ENCODE measurements at places on chromosomes 4 and X.

DNA sequence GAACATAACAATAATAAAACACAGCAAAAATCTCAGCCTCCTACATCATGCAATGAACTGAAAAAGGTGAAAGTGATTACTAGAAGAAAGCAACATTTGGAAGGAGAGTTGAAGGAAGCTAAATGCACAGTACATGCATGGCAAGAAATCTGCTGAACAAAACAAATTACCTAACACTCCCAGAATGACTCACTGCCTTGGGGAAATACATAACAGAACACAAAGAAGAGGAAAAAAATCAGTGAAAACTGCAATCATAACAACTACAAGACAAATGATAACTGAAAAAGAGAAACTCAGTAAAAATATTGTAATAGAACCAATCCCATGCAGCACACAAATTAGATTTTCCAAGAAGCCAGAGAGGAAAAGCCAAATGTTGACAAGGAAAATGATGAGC lies 1513.2 kb downstream of the ARAP2 start:
- DNase-seq, result no peak

DNA sequence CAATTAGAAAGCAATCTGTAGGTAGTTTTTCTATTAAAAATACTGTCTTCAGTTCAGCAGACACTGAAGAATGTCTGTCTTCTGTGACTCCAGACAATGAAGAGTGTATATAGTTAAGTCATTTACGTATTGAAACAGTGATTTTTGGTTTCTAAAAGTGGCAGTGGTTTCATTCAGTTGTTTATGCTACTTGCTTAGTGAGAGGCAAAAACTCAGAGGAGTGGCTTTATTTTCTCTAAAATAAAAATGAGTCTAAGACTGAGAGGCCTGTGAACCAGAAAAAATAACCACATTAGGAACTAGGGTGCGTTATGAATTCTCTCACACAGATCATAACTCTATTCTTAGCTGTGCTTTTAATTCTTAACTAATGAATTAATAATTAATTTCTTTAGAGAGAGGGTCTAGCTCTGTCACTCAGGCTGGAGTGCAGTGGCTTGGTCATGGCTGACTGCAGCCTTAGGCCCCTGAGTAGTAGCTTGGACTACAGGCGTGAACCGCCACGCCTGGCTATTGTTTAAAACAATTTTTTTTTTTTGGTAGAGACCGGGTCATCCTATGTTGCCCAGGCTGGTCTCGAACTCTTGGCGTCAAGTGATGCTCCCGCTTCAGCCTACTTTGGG lies 31.4 kb downstream of the FREM3 start:
- DNase-seq, result no peak

GRCh38 chrX:141278306-141278705 lies 36.0 kb upstream of the SPANXC start:
- no peak for DNase-seq

- DNase-seq, result no peak
These were observed 1877.9 kb upstream of the PCDH7 start for GRCh38 chr4:28842271-28842670.
